Neural crest cell (in vitro differentiated cells): ENCODE measurements at places on chromosomes 2 and 18.

- H3K27ac ChIP-seq, result no peak overlapping the region
- peaks cover 11% of the 10 kb centered on the region for H3K27me3 ChIP-seq
- no peak for DNase-seq
Measured at GRCh38 chr18:31491586-31491985, 6.4 kb upstream of the DSG2 start.

DNA sequence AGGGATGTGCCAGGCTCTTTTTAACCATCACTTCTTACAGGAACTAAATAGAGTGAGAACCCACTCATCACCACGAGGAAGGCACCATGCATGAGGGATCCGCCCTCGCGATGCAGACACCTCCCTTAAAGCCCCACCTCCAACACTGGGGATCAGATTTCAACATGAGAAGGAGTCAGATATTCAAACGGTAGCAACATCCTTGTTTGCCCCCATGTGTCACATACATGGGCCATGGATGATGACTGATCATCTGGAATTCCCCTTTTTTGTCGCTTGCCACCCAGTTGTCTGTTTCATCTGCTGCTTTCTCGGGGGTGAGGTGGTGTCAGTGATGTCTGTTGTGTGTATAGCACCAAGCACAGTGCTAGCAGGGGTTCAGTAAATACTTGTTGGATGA lies 57.9 kb downstream of the NCK2 start:
- H3K36me3 ChIP-seq, result peaks cover 13% of the 10 kb centered on the region
- peaks cover 57% of the 10 kb centered on the region for H3K4me1 ChIP-seq
- H3K27me3 ChIP-seq, result no peaks in the 10 kb centered on the region
- no peak for DNase-seq
- peak overlapping the region; percentile 38 for H3K27ac ChIP-seq

GRCh38 chr18:51196811-51197660 lies 445 bp downstream of the MEX3C start:
- H3K27ac ChIP-seq, result peak overlapping the region; percentile 86
- H3K4me1 ChIP-seq, result peaks cover 34% of the 10 kb centered on the region
- H3K4me3 ChIP-seq, result peak overlapping the region; percentile 94
- DNase-seq, result peak; percentile 30
- no peaks in the 10 kb centered on the region for H3K36me3 ChIP-seq

- H3K4me1 ChIP-seq, result peaks cover 14% of the 10 kb centered on the region
- no peaks in the 10 kb centered on the region for H3K27me3 ChIP-seq
- DNase-seq, result no peak
- no peak overlapping the region for H3K27ac ChIP-seq
Measured at GRCh38 chr2:219384859-219385258, 2.9 kb downstream of the DNPEP start.

GRCh38 chr2:241118737-241119505 lies 16.8 kb upstream of the MTERF4 start:
- H3K36me3 ChIP-seq, result peaks cover 19% of the 10 kb centered on the region
- H3K27ac ChIP-seq, result no peak overlapping the region
- no peaks in the 10 kb centered on the region for H3K27me3 ChIP-seq
- DNase-seq, result no peak

DNA sequence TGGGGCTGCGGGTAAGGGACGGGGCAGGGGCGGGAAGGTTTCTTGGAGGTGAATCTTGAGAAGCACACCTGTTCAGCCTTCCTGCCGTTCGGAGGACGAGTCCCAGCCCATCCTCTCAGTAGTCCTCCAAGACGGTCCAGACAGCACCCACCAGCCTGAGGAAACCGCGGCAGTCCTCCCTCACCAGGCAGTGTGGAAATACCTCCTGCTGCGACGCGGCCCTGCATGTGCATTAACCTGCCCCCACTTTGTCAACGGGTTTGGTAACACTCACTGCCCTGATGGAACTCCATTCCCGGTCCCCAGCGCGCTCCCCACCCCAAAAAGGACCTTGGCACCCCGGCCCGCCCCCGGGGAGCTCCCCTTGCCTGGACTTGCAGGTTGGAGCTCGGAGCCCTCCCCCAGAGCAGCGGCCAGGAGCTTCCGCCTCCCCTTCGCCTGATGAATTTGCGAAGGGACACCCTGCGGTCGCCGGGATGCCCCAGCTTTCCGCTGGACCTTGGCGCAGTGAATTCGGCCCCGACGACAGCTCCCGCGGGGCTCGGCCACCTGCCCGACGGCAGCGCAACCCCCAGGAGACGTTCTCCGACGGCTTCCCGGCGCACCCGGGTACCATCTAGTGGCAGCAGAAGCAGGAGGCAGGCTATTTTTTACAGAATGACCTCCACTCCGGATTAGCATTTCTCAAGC lies 31.5 kb downstream of the ACVR1C start:
- DNase-seq, result peak; percentile 39
- no peaks in the 10 kb centered on the region for H3K36me3 ChIP-seq
- H3K27me3 ChIP-seq, result peaks cover 76% of the 10 kb centered on the region
- H3K4me3 ChIP-seq, result no peak overlapping the region
- no peak overlapping the region for H3K27ac ChIP-seq
- no peaks in the 10 kb centered on the region for H3K4me1 ChIP-seq

- DNase-seq, result no peak
- no peaks in the 10 kb centered on the region for H3K36me3 ChIP-seq
- H3K27me3 ChIP-seq, result no peaks in the 10 kb centered on the region
- no peaks in the 10 kb centered on the region for H3K4me1 ChIP-seq
Measured at GRCh38 chr2:37742286-37742685, 70.8 kb upstream of the CDC42EP3 start.

GRCh38 chr2:138853296-138853695 lies 73.1 kb upstream of the NXPH2 start:
- H3K36me3 ChIP-seq, result no peaks in the 10 kb centered on the region
- H3K27me3 ChIP-seq, result no peaks in the 10 kb centered on the region
- no peak for DNase-seq

DNA sequence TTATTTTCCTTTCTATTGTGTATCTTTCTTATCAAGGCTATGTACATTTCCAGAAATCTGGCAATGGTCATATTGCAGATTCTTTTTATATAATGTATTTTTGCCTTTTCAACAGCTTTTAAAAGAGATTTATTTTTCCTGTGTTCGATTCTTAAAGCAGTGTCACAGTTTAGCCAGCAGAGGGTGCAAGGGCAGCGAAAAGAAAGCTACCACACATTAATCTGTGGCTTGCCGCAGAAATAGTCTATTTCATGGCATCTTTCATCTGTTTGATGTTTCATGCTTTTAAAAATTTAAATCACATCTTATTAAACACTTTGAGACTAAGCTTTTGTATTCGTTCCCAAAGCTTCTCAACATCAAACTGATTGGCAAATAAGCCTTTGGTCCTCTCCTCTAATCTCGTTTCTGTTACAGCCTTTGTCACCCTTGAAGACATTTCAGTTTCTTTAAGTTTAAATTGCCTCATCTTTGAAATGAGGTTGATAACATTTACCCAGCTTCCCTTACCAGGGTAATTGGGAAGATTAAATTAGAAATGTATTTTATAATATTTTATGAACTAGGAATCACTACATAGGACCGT lies 73.3 kb downstream of the PIK3C3 start:
- no peaks in the 10 kb centered on the region for H3K36me3 ChIP-seq
- no peak overlapping the region for H3K27ac ChIP-seq
- H3K4me3 ChIP-seq, result no peak overlapping the region
- no peaks in the 10 kb centered on the region for H3K27me3 ChIP-seq
- peaks cover 4% of the 10 kb centered on the region for H3K4me1 ChIP-seq

DNA sequence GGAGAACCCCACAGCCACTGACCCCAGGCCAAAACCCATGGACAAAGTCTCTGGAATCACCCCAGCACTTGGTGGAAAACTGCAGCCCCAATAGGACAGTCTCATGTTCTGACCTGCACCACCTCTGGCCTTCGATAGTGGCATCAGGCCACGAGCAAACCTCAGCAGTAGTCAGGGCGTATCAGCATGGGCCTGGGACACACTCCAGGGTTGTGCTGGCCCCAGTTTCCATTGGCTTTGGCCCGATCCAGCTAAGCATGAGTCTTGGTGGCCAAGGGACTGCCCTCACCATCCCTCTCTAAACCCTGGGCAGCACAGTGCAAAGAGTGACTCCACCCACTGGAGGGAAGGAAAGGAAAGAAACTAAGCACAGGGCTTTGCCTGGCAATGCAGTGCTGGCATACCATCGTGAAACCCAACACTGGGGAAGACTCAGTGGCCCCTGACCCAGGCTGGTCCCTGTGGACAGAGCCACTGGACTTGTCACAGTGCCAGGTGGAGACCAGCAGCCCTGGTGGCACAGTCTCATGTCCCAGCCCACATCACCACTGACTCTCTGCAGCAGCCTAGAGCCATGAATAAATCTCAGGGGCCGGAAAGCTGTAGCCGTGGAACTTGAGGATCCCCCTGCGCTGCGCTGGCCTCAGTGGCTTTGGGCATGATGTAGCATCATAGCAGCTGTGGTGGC lies 46.3 kb downstream of the ZNF519 start:
- H3K27me3 ChIP-seq, result no peaks in the 10 kb centered on the region
- no peak for DNase-seq
- H3K4me3 ChIP-seq, result no peak overlapping the region
- peaks cover 2% of the 10 kb centered on the region for H3K36me3 ChIP-seq
- H3K27ac ChIP-seq, result no peak overlapping the region
- peaks cover 10% of the 10 kb centered on the region for H3K4me1 ChIP-seq

- no peaks in the 10 kb centered on the region for H3K27me3 ChIP-seq
- no peak for DNase-seq
- H3K4me1 ChIP-seq, result no peaks in the 10 kb centered on the region
- peaks cover 35% of the 10 kb centered on the region for H3K36me3 ChIP-seq
- no peak overlapping the region for H3K4me3 ChIP-seq
Measured at GRCh38 chr2:214753455-214753854, 56.0 kb downstream of the BARD1 start.

DNA sequence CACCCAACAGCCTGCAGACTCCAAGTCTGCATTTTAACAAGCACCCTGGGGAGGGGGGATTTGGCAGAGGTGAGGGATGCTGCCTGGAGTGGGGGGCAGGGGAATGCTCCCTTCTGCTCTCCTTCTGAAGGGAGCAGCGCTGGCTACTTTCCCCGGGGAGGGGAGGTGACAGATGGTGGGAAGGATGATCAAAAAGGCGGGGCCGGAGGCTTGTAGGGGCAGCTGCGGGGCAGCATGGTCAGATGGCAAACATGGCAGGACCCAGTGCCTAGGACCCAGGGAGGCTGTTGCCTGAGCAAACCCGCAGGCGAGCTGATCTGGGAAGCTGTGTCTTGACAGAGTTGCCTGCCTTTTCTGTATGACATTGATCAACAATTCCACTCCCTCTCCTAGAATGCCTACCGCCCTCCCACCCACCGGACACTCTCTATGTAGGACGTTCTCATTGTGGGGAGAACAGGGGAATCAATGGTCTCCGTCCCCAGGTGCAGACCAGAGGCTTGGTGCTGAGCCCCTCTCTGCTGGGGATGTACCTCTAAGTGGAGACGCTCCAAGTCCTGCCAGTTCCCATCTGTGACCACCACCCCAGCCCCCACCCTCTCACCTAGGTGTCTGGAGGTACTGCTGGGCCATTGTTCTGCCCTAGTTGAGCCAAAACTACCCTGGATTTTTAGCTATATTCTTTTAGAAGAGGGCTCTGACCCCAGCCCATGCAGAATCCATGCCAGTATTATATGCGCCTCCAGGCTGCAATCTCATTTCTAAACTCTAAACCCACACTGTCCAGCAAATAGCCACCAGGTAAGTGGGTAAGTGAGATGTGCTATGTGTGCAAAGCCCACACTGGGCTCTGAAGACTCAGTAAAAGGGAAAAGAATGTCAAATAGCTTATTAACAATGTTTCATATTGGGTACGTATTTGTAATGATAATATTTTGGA lies 89.7 kb upstream of the SEC11C start:
- no peaks in the 10 kb centered on the region for H3K36me3 ChIP-seq
- H3K4me1 ChIP-seq, result no peaks in the 10 kb centered on the region
- H3K27me3 ChIP-seq, result peaks cover 5% of the 10 kb centered on the region
- no peak for DNase-seq
- H3K27ac ChIP-seq, result no peak overlapping the region

- peaks cover 33% of the 10 kb centered on the region for H3K4me1 ChIP-seq
- peaks cover 11% of the 10 kb centered on the region for H3K36me3 ChIP-seq
- no peak overlapping the region for H3K4me3 ChIP-seq
- no peaks in the 10 kb centered on the region for H3K27me3 ChIP-seq
- peak overlapping the region; percentile 43 for H3K27ac ChIP-seq
- no peak for DNase-seq
Measured at GRCh38 chr2:150374492-150374891, 113.0 kb downstream of the RND3 start.

DNA sequence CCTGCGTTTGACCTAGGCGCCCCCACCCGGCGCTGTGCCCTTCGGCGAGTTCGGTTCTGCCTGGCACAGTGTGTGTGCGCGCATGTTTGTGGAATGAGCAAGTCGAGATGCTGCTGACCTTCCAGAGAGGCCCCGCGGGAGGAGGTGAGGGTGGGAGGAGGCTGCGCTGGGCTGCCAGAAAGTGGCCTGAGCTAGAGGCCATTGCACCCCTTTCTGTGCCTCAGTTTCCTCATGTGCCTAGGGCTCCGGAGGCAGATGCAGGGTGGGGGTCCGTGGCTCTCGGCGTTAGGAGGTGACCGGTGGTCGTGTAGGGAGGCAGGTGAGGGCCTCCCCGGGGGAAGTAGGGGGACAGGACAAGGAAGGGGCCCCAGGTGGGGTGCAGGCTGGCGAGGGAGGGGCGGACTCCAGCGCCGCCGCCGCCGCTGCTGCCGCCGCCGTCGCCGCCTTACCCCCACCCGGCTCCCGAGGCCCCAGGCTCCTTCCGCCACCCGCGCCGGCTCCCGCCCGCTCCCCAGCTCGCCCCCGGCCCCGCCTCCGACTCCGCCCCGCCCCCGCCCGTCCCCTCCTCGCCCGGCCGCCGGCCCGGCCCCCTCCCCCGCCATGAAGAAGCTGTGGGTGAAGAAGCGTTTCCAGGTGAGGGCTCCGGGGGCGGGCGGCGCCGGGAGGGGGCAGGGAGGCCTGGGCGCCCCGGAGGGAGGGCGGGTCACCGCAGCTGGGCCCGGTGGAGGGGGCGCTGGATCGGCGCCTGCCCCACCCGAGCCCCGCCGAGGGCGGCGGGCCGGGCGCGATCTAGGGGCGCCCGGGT lies 7.0 kb downstream of the SPEG start:
- H3K27me3 ChIP-seq, result peaks cover 42% of the 10 kb centered on the region
- H3K4me1 ChIP-seq, result peaks cover 24% of the 10 kb centered on the region
- H3K27ac ChIP-seq, result no peak overlapping the region

DNA sequence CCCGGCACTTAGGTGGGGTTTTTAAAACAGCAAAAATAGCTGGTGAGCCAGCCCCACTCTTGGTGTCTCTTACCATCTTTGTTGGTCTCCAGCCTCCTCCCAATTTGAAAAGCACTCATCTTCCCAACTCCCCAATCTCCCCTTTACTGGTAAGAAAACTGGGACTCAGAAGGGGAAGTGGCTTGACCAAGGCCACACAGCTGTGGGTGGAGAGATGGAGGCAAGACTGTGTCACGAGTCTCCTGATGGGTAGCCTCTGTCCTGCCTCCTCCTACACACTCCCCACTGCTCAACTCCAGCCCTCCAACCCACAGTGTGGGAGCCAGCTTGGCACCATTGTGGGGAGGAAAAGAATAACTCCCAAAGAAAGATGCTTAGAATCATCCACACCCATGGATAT lies 140.4 kb downstream of the SMAD2 start:
- no peak overlapping the region for H3K4me3 ChIP-seq

GRCh38 chr2:105813405-105813804 lies 68.7 kb downstream of the NCK2 start:
- H3K27me3 ChIP-seq, result no peaks in the 10 kb centered on the region
- H3K36me3 ChIP-seq, result peaks cover 15% of the 10 kb centered on the region
- H3K4me1 ChIP-seq, result peaks cover 50% of the 10 kb centered on the region
